ENCODE measurements at places on chromosomes 7 and 10.
A peak's percentile ranks its signal among the peaks of the same experiment; 100 is the strongest.

- no peak for DNase-seq
These were observed 120.1 kb upstream of the PRR15 start for GRCh38 chr7:29443552-29443951.

DNA sequence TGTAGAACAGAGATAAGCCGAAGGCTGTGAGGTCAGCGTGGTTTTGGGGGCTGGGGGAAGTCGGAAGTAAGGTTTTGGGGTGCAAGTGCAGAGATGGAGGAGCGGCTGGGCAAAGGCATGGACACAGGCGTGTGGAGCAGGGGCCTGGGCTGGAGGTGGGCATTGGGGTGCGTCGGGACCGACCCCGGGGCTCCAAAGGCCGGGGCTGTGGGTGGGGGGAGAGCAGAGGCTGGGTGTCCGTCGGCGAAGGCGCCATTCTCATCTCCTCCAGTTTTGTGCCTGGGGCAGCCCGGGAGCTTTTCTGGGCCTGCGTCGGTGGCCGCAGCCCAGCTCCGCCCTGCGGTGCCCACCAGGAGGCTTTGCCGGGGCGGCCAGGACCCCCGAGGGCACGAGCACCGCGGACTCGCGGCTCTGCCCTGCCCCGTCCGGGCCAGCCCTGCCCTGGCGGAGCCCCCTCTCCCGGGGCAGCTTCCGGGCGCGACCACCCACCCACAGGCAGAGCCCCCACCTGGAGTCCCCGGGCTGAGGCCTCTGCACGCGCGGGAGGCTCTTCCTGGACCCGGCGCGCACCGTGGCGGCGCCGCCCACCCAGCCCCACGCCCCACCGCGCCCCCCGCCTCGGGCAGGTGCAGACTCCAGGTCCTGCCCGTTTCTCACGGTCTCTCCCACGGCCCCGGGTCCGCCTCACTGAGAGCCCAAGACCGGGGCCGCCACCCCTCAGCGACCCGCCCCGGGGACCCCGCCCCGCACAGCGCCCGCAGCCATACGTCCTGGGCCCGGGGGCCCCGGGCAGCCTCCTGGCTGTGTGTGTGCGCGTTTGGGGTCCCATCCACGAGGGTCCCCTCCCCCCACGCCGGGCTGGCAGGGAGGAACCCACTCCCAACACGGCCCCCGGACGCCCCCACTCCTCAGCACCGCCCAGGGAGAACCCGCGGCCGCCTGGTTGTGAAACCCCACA, 7.7 kb upstream of the SCART1 start:
- no peak for DNase-seq

DNA sequence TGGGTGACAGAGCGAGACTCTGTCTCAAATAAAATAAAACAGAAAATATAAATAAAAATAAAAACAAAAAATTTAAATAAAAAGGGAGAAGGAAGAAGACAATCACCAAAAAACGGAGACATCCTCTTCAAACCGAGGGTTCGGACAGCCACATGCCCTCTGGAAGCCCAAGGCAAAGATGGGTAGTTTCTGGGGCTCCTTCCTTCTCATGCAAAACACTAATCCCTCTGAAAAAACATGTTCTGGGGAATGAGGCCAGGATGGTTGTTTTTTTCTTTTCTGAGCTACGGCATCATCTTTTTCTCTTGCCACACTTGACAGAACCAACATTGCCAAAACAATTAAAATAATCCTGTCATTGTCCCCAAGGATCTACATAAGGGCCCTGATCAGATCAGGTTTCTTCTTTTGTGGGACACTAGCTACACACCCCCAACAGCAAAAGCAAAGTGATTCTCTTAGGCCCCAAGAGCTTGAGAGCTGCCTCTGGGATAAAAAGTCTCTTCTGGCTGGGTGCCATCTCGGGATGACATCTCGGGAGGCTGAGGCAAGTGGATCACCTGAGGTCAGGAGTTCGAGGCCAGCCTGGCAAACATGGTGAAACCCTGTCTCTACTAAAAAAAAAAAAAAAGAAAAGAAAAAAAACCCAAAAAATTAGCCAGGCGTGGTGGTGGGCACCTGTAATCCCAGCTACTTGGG, 14.2 kb upstream of the POR start:
- no peak for DNase-seq

DNA sequence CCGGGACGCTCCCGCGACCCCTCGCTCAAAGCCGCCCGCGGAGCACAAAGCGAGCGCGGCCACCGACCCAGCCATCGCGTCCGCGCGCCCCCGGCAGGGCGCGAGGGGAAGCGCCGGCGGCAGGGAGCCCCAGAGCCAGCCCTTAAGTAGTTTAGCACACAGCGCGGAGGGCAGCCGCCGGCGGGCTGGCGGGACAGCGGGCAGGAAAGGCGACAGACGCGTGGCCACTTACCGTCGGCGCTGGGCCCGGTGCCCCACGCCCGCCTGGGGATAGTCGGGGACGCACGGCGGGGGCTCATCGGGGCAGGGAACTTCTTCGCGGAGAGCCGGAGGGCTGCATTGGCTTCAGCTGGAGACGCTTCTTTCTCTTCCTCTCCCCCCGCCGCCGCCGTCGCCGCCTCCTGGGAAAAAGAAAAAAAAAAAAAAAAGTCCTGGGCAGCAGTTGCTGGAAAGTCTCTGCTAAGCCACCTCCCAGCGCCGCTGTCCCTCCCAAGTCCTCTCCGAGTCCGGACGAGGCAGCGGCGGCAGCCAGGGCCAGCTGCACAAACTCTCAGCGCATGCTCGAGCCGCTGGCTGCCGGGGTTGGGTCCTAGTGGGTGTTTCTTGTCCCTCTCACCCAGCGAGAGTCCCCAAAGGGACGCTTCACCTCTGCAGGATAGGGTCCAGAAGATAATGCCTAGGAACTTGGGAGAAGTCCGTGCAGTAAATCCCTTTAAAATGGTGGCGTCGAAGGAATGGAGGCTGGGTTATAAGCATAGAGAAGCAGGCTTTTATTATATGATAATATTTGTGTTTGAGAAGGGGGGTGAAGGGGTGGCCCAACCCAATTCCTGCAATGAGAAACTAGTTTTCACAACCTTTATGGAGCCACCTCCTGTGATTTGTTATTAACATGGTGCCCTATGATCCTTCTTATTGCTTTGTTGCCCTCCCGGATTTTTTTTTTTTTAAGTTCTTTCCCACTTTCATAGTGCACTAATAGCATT, at the start of gene TSPAN12:
Gene TSPAN12 (minus strand): TSS at position 557 of the 986 bp plus-strand sequence. CDS start 1,381 bp downstream, outside the sequence.
- peak; percentile 48 for DNase-seq

- no peak for DNase-seq
These were observed 145.9 kb downstream of the CREB5 start for GRCh38 chr7:28558236-28558635.

DNA sequence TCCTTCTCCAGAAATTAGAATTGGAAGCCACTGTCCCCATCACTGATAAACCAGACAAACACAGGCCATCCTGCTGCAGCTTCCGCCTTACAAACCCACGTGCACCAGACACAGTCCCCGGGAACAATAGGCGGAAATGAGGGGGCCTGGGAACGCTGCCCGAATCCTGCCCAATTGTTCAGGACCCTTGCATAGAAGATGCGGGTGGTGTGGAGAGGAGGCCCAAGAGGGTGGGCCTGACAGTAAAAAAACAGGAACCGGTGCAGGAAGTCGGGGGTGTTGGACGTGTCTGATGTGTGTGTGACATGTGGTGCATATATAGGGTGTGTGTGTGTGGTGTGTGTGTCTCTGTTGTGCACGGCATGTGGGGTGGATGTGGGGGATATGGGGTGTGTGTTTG, 26.5 kb upstream of the CHST15 start:
- no peak for DNase-seq

DNA sequence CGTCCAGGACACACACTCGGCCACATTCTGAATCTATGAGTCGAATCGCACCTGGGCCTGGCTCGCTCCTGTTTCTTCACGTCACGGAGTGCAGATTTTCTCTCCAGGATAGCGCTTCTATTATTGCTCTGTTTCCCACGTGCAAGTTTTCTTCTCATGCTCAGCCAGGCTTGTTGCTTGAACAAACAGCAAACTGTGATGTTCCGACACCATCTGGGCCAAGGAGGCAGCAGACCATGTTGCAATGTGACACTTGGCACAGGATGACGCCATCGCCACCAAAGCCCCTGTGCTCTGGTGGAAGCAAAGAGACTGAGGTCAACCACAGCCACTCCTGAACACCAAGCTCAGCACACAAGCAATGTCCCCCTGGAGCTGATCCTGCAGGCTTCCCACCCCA, 507.1 kb upstream of the ADARB2 start:
- DNase-seq = no peak

DNA sequence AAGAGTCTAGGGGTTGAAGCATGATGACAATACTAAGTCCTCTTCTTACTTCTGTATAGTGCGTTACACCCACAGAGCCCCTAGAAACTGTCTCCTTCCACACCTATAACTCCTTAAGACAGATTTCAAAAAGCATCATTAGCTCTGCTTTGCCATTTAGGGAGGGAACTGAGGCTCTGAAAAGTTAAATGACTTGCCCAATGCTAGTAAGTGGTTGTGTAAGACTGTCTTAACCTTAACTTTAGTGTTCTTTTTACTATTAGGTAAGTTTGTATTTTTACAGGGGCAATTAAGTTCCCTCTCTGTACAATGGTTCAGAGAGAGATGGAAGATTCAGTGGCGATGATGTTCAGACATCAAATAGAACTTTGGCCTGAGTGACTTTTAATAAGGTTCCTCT, 72.7 kb upstream of the ASAH2 start:
- DNase-seq = no peak

DNA sequence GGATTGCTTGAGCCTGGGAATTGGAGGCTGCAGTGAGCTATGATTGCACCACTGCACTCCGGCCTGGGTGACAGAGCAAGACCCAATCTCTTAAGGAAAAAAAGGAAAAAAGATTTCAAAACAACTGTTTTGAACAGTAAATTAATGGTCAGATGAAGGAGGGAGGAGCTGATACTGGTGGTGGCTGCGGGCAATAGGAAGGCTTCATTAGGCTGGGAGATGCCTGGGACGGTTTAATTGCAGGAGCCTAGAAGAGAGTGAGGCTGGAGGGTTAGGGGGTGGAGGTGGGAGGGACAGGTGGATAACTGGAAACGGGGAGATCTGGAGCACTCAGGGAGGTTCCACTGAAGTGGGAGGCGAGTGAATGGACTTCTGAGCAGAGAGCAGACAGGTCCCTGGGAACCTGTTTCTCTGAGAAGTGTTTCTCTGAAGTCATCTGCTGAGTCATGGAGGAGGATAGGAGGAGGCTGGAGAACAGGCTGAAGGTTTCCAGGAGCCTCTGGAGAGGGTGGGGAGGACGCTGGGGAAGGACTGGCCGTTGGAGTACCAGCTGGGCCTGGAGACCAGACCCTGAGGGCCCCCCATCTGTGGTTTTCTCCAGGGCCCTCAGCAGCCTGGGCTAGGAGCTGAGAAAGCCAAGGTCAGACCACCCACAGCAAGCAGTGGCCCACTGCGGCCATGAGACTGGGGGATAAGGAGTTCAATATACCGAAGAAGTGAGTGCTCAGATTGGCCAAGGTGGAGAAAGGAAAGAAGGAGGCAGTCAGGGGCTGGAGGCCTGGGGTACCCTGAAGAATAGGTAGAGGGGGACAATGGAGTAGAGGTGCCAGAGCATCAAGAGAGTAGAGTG, 14.4 kb upstream of the YWHAG start:
- no peak for DNase-seq

- DNase-seq = no peak
These were observed 333 bp downstream of the SMNDC1 start for GRCh38 chr10:110304394-110304779.

GRCh38 chr10:83871187-83872081, 267.9 kb upstream of the GHITM start:
- peak; percentile 31 for DNase-seq

DNA sequence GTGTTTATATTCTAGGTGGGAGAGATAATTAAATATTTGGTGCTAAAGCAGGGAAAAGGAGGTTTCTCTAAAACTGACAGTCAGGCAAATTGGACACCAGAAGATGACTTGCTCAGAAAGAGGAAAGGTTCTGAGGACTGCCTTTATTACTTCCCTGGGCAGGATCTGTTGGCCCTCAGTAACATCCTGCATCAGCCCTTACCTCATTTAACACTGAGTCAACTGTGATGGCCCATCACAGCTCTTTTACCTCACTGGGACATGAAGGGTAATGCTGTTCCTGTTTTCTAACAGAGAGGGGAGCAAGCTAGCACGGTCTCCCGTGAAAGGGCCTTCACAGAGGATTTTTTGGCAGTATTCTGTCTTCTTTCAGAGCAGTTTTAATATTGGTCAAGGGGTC, 12.0 kb downstream of the PPP1R17 start:
- no peak for DNase-seq

DNA sequence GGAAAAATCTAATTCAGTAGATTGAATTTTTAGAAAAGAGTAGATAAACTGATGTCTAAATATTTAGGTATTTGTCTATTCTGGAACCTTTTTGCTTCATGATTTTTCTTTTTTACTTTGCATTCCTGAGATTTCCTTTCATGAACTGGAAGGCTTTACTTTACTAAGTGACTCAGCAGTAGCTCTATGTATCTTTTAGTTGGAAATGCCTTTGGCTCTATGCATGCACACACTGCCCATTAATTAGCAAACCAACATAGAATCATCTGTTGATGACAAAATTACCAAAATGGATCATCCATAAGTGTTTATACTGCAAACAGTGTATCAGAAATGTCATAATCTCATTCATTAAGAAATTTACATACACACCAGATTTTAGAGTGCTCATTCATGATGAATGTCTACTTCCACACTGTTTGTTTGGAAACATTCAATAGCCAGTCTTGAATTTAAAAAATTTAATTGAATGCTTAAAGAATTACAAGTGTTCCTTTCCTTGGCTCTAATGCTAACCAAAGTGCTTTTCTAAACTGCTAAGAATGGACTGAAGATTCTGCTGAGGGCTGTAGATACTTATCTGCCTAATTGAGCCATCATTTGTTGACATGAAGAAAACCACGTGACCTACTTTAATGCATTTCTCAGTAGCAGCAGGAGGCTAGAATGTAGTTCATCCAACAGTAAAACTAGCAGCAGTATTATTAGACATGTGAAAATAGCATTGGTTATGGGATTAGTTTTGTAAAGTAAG, 282.0 kb downstream of the ADK start:
- no peak for DNase-seq

GRCh38 chr10:131890276-131891195, 10.3 kb upstream of the PPP2R2D start:
- no peak for DNase-seq

GRCh38 chr10:13684252-13684791, 97.6 kb downstream of the PRPF18 start:
- no peak for DNase-seq

DNA sequence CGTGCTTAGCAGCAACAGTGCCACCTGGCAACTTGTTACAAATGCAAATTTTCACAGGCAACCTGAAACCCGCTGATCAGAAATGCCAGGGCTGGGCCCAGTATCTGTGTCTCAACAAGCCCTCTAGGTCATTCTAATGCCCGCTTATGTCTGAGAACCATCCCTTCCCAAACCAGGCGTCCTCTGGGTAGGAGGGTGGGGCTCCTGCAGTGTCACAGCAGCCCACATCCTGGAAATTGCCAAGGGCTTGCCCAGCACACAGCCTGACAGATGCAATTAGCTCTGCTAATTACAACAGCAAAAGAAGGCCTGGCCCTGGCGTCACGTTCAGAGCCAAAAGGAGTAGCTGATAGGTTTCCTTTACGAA, 15.9 kb downstream of the ITPRIP start:
- DNase-seq = no peak

GRCh38 chr10:55734112-55734511, 626.9 kb downstream of the ZWINT start:
- no peak for DNase-seq

- no peak for DNase-seq
These were observed 23.6 kb upstream of the CD36 start for GRCh38 chr7:80614851-80615271.

Data from stimulated activated CD4-positive, alpha-beta T cell treated with anti-CD3 and anti-CD28 coated beads, TNF-alpha, amount 100 ng/mL, for 24 hours (primary cell).